Psoas muscle (tissue), 8 donors: ENCODE measurements at places on chromosomes 5 and 9. TPM values are rescaled to one million over a fixed set of nuclear protein-coding genes. Genes with fewer than 3 reads are reported as not detected.

OBP2B gene
- total RNA-seq, result not detected

GRCh38 chr9:115220319-115221005 is 102.5 kb upstream of the TNC start:
- no peak for DNase-seq

- DNase-seq, result no peak
Observed at GRCh38 chr5:886716-887325, 5.8 kb downstream of the BRD9 start.

CCDC192 gene
- total RNA-seq, result not detected

- peak; percentile 39 for DNase-seq
Observed at GRCh38 chr5:144467792-144468191, 297.1 kb downstream of the KCTD16 start.
